Neural crest cell (in vitro differentiated cells): ENCODE measurements at places on chromosomes 2 and 18.
A peak's percentile ranks its signal among the peaks of the same experiment; 100 is the strongest.

GRCh38 chr2:156331572-156332283 lies 793 bp downstream of the NR4A2 start:
- peak; percentile 21 for DNase-seq
- peak overlapping the region; percentile 90 for H3K27ac ChIP-seq
- peaks cover 27% of the 10 kb centered on the region for H3K27me3 ChIP-seq

GRCh38 chr2:217749008-217749407 lies 253.8 kb downstream of the TNS1 start:
- no peak overlapping the region for H3K4me3 ChIP-seq
- H3K27ac ChIP-seq = peak overlapping the region; percentile 98
- no peak for DNase-seq
- H3K4me1 ChIP-seq = peaks cover 41% of the 10 kb centered on the region
- H3K27me3 ChIP-seq = no peaks in the 10 kb centered on the region
- H3K36me3 ChIP-seq = no peaks in the 10 kb centered on the region

GRCh38 chr2:39608686-39609441 lies 56.9 kb upstream of the TMEM178A start:
- H3K36me3 ChIP-seq = no peaks in the 10 kb centered on the region
- DNase-seq = no peak
- no peaks in the 10 kb centered on the region for H3K27me3 ChIP-seq
- H3K4me1 ChIP-seq = peaks cover 33% of the 10 kb centered on the region

DNA sequence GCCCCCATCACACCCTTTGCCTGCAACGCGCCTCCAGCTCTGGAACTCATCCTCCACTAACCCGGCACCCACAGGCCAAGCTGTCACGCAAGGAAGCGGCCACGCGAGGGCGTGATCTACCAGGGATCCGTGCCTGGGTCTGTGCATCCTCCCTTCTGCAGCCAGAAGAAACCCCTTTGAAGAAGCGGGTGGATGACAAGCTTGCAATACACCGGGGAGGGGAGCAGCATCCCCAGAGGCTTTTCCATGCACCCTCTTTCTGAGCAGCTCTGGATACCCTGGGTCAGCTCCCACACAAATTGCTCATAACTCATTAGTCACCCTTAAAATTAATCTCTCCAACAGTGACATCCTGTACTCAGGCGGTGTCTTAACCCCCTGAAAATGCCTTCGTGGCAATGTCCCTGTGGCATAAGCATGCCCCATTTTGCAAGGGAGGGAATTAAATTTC lies 47.6 kb downstream of the PDCL3 start:
- no peaks in the 10 kb centered on the region for H3K36me3 ChIP-seq
- no peaks in the 10 kb centered on the region for H3K27me3 ChIP-seq
- H3K4me1 ChIP-seq = peaks cover 5% of the 10 kb centered on the region
- no peak overlapping the region for H3K4me3 ChIP-seq
- DNase-seq = peak; percentile 84

DNA sequence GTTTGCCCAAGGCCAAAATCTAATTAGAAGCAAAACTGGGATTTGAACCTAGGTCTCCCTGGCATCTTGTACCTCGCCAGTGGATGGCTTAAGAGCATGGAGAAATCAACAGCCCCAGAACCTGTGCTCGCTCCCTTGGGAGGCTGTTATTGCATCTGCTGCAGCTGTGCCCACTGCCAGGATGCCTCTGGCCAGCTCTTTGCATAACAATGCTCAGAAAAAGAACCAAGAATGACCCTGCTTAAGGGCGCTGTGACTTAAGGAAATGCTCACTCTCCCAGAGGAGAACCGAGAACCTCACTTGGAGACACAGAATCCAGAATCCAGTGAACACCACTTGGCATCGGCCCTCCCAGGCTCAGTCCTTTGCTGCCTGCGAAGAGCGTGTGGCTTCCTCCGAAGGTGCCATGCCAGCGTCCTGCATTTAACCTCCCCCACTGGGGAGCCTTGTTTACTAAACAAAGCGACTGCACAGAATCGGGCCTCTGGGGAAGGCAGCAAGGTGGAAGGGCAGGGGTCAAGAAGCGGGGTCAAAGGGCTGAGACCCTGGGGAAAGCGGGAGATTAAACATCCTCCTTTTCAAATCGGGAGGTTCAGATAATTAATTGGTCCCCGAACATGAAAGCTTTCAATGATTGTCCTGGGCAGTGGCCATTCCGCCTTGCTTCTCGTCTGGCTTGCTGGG lies 71.0 kb upstream of the BOD1L2 start:
- H3K27me3 ChIP-seq = peaks cover 2% of the 10 kb centered on the region
- peak; percentile 11 for DNase-seq
- H3K27ac ChIP-seq = no peak overlapping the region
- no peaks in the 10 kb centered on the region for H3K36me3 ChIP-seq
- H3K4me3 ChIP-seq = peak overlapping the region; percentile 10

GRCh38 chr2:14633061-14633460 lies 544 bp downstream of the LRATD1 start:
- H3K27me3 ChIP-seq = peaks cover 94% of the 10 kb centered on the region
- peaks cover 14% of the 10 kb centered on the region for H3K4me1 ChIP-seq
- H3K27ac ChIP-seq = no peak overlapping the region
- no peaks in the 10 kb centered on the region for H3K36me3 ChIP-seq

GRCh38 chr2:121608367-121608766 lies 40.9 kb downstream of the CLASP1 start:
- no peaks in the 10 kb centered on the region for H3K27me3 ChIP-seq
- H3K4me1 ChIP-seq = peaks cover 42% of the 10 kb centered on the region
- no peak for DNase-seq

- no peak overlapping the region for H3K4me3 ChIP-seq
- H3K4me1 ChIP-seq = peaks cover 57% of the 10 kb centered on the region
These were observed 87.0 kb upstream of the RTN4 start for GRCh38 chr2:55137024-55137958.

GRCh38 chr2:107595285-107595684 lies 231.4 kb upstream of the RGPD4 start:
- DNase-seq = no peak
- no peak overlapping the region for H3K27ac ChIP-seq
- peaks cover 17% of the 10 kb centered on the region for H3K4me1 ChIP-seq
- H3K27me3 ChIP-seq = no peaks in the 10 kb centered on the region
- no peaks in the 10 kb centered on the region for H3K36me3 ChIP-seq

DNA sequence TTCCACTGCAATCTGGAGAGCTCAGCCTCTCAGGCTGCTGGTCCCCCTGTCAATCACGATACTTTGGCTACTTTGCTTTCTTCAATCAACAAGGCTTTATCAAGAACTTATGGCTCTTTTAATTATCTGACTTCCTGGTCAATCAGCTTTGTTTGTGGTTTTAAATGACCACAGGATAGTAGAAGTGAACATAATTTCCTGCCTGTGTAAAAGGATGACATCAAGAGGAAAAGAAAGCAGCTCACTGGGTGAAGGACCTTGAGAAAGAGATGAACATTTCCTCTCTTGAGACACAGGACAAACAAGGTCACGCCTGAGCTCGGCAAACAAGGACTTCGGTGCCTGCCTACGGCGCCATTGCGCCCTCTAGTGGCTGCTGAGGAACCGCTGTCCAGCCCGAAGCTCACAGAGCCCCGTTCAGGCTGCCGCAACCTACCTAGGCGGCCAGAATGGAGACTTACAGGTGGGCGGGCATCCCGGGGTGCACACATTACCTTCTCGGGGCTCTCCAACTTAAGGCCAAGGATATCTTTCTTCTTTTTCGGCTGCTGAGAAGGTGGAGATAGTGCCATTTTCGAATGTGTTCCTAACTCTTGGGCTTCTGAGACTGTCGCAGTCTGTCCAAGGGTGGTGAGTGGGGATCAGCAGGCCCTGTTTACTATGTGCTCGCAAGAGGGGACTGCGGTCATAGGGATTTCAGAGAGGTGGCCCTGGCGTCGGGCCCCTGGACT lies 54.0 kb downstream of the IL1RL2 start:
- H3K4me3 ChIP-seq = no peak overlapping the region
- H3K4me1 ChIP-seq = peaks cover 5% of the 10 kb centered on the region
- H3K36me3 ChIP-seq = no peaks in the 10 kb centered on the region
- H3K27ac ChIP-seq = no peak overlapping the region
- H3K27me3 ChIP-seq = peaks cover 12% of the 10 kb centered on the region

GRCh38 chr2:226450141-226450540 lies 349.5 kb downstream of the IRS1 start:
- H3K4me3 ChIP-seq = no peak overlapping the region
- H3K27ac ChIP-seq = no peak overlapping the region
- no peaks in the 10 kb centered on the region for H3K27me3 ChIP-seq

DNA sequence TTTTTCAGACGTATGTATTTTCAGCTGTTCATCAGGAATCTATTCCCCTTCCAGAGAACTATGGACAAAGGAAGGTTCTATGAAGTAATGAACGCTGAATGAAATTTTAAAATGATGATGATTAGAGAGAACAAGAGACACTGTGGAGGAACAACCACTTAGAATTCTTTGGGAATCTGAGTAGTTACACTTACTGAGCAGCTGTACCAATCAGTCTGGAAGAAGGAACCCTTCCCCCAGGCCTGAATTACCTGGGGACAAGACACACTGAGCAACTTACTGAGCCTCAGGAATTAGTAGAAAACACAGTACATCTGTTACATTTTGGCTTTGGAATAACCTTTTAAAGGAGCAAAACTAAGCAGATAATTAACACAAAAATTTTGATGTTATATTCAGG lies 1.9 kb downstream of the MSTN start:
- peaks cover 17% of the 10 kb centered on the region for H3K4me1 ChIP-seq
- H3K27me3 ChIP-seq = no peaks in the 10 kb centered on the region
- no peaks in the 10 kb centered on the region for H3K36me3 ChIP-seq
- DNase-seq = no peak
- no peak overlapping the region for H3K4me3 ChIP-seq
- no peak overlapping the region for H3K27ac ChIP-seq

DNA sequence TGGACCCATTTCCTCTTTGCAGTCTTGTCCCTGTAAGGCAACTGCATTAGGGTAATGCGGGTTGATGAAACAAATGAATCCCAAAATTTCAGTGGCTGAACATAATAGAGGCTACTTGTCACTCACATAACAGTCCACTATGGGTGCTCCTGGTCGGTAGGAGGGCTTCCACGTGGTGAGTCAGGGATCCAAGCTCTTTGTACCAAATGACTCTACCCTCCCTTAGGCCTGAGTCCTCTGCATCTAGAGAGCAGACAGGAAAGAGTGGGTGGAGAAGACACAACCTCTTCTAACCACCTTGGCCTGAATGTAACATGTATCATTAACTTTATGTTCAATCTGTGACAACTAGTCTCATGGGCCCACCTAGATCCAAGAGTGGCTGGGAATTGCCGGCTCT lies 86.2 kb upstream of the HAAO start:
- H3K4me1 ChIP-seq = no peaks in the 10 kb centered on the region
- no peaks in the 10 kb centered on the region for H3K27me3 ChIP-seq
- no peak for DNase-seq
- H3K27ac ChIP-seq = no peak overlapping the region
- H3K4me3 ChIP-seq = no peak overlapping the region

GRCh38 chr18:58511897-58512581 lies 116.9 kb downstream of the ALPK2 start:
- DNase-seq = no peak
- peaks cover 24% of the 10 kb centered on the region for H3K4me1 ChIP-seq
- H3K4me3 ChIP-seq = no peak overlapping the region
- H3K27me3 ChIP-seq = no peaks in the 10 kb centered on the region
- H3K27ac ChIP-seq = peak overlapping the region; percentile 89
- H3K36me3 ChIP-seq = no peaks in the 10 kb centered on the region

DNA sequence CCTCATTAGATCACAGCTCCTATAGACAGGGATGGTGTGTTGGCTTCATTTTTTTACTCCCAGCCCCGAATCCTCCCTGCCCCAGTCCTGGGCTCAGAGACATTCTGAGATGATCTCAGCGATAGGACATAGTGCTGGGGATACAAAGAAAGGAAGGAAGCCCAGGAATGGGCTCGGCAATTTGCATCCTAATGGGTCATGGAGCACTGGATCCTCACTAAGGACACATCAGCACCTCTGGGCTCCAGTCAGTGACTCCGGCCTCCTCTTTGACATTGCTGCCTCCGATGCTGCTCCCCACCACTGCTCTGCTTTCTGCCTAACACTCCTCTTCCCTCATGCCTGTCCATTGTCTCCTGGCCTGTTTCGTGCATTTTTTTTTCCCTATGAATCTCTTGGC lies 489.1 kb downstream of the STK39 start:
- H3K27me3 ChIP-seq = no peaks in the 10 kb centered on the region
- DNase-seq = no peak
- H3K36me3 ChIP-seq = no peaks in the 10 kb centered on the region
- H3K27ac ChIP-seq = no peak overlapping the region
- H3K4me3 ChIP-seq = no peak overlapping the region
- H3K4me1 ChIP-seq = peaks cover 6% of the 10 kb centered on the region

DNA sequence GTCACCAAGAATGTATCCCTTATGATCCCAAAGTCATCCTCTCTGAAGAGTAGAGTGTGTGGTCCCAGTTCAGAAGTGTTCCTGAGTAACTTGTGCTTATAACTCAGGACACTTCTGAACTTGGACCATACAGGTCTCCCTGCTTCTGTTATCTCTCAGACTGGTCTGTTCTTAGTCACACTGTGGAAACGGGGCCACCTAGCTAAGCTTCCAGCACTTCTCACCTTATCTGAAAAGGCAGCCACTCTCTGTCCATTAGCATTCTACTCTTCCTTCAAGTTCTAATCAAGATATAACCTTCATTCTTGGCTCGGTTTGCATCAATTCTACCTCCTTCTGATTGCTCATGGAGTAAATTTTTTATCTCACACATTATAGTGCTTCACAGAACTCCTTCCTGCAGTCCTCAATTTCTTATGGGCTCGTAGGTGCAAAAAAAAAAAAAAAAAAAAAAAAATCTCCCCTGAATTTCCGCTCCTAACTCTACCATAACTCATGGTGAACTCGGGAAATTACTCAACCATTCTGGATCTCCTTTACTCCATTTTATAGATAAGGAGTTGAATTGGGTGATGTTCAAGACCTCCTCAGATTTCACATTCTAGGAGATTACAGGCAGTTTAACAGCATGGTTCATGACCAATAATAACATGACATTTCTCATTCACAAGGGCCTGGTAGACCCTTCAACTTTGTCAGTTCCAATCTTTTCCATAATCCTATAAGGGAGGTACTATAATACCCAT lies 108.4 kb downstream of the TACR1 start:
- no peak overlapping the region for H3K4me3 ChIP-seq
- H3K27ac ChIP-seq = no peak overlapping the region
- no peaks in the 10 kb centered on the region for H3K4me1 ChIP-seq
- H3K36me3 ChIP-seq = peaks cover 2% of the 10 kb centered on the region
- no peak for DNase-seq

- peaks cover 16% of the 10 kb centered on the region for H3K4me1 ChIP-seq
- DNase-seq = peak; percentile 44
- H3K27ac ChIP-seq = peak overlapping the region; percentile 91
- no peaks in the 10 kb centered on the region for H3K27me3 ChIP-seq
These were observed 16.6 kb upstream of the PCBP1 start for GRCh38 chr2:70070542-70071268.
